Fibroblast of the aortic adventitia (primary cell): ENCODE measurements at places on chromosomes 7 and 10.

DNA sequence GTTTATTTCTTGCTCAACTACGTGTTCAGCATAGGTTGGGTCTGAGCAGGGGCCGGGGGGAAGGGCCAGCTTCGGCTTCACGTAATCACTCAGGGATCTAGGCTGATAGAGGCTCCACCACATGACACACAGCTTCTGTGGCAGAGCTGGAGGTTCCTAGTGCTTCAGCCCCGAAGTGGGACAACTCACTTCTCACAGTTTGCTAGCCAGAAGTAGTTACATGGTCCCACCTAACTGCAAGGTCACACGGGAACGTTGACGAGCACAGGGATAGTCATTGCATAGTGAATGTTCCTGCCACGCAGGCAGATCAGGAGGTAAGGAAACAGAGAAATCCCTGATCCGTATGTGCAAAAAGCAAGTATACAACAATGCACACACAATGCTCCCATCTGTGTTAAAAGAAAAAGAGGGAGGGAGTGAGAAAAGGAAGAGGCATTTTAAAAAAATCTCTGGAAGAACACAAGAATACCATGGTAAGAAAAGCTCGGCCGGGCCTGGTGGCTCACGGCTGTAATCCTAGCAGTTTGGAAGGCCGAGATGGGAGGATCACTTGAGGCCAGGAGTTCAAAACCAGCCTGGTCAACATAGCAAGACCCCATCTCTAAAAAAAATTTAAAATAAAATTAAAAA lies 16.9 kb downstream of the SMURF1 start:
- peak; percentile 77 for DNase-seq

GRCh38 chr7:129875745-129876411 lies 76.9 kb downstream of the UBE2H start:
- DNase-seq = peak; percentile 75

DNA sequence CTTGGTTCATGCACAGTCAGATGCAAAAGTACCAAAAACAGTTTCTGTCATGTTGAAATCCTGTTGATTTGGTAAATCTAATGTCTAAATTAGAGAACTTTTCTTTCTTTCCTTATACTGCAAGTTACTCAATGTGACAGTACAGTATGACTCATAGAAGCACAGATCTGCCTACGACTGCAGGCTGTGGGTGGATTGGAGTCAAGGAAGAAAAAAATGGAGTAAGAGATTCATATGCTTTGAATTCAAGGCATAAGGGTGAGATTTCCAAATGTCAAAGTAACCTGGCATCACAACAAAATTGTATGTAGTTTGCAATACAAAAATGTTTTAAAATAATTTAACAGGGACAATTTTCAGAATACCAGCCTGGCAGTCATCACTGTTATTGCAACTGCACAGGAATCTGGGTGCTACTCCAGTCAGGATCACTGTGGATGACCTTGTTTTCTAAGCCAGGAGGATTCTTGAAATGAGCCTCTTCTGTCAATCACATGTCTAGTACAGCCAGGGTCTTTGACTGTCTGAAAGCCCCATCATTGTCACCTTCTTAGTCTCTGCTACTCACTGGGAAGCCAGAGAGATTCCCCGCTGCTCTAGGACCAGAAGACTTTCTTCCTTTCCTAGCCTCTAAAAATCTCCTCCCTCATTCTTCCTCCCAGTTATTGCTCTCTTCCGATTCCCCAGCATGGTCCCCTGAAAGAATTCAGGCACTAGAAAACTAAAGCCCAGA lies 83.6 kb downstream of the CD36 start:
- peak; percentile 87 for DNase-seq

DNA sequence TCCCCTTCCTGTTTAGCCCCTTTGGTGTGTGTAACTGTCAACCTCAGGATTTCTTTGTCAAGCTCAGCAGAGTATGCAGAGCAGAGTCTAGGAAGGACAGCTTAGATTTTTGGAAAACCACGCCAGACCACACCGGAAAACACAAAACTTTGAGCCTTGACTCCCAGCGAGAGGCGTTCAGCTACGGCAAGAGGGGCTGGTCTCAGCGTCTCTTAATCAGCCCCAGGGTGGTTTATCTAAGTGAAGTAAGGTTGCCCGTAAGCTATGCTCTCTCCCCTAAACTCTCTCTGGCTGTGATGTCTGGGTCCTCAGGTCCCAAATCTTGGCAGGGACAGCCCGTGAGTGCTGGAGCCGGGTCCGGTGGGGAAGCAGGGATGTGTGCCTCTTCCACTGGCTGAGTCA lies 230.9 kb downstream of the KLF6 start:
- DNase-seq = no peak

DNA sequence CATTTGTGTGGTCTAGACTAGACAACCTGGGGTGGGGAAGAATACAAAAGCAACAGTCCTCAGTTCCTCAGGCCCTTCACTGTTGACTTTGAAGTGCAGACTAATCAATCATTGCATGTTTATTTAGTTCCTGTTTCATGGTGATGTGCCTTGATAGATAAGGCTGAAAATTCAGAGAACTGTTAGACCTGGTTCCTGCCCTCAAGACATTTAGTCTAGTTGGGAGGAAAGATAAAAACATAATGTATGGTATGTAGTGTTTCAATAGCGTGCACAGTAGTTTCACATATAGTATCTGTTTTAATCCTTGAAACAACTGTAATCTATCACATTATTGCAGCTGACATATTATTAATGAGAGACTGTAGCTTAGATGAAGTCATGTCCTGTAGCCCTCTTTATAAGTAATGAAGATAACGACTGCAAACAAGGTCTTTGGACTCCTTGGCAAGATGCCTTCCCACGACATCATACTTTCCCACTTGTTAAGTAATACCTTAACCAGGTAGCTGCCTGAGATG lies 124.0 kb downstream of the CELF2 start:
- DNase-seq = no peak

GRCh38 chr10:14603534-14604102 lies 171.1 kb downstream of the FAM107B start:
- DNase-seq = no peak

- no peak for DNase-seq
These were observed 67.9 kb upstream of the ITGB1 start for GRCh38 chr10:33025910-33026309.

- peak; percentile 56 for DNase-seq
These were observed at the start of gene KIAA1217 for GRCh38 chr10:24208661-24209431. Gene KIAA1217, plus strand, starts transcription at chr10:24209138. Its CDS starts 56 bp downstream, at chr10:24209194.

DNA sequence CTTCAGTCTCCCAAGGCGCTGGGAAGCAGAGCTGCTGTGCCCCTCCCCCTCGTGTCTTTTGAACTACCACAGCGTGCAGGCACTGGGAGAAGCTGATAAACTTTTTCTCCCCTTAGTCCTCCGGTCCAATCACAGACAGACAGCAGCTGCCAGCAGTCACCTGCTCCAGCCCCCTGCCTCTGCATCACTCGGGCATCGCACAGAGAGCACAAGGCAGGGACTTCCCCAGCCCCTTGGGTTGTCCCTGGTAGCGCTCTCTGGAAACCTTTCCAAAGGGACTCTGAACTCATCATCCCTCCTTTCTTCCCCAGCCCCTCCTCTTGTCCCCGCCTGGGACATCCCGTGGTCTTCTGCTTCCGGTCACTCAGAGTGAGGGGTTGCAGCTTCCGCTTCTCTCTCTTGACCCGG lies 1.4 kb upstream of the NEUROG3 start:
- DNase-seq = no peak

- DNase-seq = peak; percentile 74
These were observed 1.3 kb upstream of the SCD start for GRCh38 chr10:100345570-100346330.

- no peak for DNase-seq
These were observed 872 bp upstream of the HMX2 start for GRCh38 chr10:123146894-123147634.

GRCh38 chr10:27783660-27784059 lies 38.0 kb upstream of the MKX start:
- no peak for DNase-seq

- no peak for DNase-seq
These were observed 219.9 kb downstream of the TCF7L2 start for GRCh38 chr10:113169853-113170460.

DNA sequence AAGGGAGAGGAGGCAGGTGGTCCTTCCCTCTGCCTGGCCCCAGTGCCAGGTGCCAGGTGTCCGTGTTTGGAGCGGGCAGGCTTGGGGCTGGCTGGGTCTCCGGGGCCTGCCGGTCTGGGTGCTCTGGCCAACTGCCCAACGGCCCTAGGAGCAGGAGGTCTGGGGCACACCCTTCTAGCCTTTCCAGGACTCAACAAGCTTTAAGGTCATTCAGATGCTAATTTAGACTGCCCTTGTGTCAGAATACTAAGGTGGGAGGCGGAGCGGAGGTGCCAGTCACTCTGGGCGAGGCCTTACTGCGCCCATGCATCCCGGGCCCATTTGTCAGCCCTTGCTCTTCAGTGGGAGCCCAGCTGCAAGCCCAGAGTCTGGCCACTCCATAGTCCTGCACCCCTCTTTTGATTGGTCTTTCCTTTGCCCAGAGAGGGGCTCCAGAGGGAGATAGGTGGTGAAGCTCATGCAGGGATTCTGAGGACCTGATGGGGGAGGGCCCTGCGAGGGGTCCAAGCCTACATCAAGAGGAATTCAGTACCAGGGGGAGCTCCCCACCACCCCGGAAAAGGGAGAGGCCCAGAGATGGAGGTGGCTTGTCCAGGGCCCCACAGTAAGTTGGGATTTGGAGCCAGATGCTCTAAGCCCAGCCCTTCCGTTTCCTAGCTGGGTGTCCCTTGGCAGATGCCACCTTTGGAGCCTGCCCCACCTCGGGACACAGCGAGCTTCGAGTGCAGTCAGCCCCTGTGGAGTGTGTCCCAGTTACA lies 1.3 kb downstream of the PGAM2 start:
- no peak for DNase-seq

DNA sequence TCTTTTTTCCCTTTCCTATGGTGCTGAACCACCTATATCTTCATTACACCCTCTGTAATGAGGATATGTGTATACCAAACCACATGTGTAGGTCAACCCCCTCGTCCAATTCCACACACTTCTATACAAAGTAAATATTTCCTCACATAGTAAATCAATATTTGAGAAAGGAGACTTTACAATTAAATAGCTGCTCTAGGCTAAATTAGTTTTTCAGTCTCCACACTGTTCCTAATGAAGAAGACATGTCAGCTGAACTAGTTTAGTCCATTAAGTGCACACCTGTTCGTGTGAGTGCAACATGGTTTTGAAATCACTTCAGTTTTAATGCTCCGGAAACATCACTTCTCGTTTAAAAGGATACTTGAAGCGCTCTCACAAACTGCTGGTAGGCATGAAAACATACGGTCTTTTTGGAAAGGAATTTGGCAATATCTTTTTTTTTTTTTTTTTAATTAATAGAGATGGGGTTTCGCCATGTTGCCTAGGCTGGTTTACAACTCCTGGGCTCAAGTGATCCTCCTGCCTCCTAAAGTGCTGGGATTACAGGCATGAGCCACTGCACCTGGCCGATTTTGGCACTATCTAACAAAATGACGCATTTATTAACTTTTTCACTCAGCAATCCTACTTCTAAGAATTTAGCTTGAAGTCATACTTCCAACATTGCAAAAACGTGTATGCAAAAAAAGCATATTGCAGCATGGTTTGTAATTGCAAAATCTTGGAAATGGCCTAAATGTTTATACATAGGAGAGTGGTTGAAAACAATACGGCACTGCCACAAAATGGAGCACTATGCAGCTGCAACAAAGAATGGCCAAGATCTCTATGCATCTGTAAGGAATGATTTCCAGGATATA lies 2.1 kb upstream of the XRCC2 start:
- DNase-seq = no peak

DNA sequence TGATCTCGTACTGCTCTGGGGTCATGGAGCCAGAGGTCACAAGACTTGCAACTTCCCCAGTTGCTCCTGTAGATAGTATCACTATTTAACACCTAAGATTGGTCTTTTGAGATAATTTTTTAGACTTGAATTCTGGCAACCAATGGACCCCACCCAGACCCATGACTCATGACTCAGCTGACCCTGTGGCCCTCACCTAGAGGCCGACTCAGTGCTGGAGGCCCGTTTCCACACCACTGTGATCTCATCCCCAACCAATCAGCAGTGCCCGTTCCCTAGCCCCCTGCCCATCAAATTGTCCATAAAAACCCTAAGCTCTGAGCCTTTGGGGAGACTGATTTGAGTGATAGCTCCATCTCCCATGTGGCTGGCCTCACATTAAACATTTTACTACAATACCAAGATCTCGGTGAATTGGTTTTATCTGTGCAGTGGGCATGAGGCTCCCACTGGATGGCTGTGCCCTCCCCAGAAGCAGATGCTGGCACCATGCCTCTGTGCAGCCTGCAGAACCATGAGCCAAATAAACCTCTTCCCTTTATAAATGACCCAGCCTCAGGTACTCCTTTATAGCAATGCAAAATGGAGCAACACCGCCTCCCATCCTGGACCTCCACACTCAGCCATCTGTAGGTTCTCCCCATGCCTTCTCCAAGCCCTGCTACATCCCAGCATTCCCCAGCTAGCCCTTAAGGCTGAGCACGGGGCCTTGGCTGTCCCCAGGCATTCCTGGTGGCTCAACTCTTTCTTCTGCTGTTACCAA lies 98.8 kb downstream of the PRKAG2 start:
- DNase-seq = no peak

- no peak for DNase-seq
These were observed 12.6 kb upstream of the FGFR2 start for GRCh38 chr10:121610798-121611323.

DNA sequence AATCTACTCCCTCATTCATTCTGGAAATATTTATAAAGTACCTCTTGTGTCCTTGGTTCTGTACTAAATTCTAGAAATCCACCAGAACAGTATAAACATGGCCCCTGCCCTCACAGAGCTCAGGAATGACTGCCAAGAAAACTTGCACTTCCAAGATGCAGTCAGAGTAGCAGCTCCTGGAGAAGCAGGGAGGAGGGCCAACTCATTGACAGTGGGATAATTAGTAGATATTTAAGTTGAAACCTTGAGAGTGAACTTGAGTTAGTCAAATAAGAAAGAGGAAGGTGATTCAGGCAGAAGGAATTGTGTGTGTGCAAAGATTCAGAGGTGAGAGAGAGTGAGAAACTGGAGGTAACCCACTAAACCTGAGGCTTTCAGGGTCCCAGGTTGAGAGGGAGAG lies 182.2 kb upstream of the INHBA start:
- DNase-seq = peak; percentile 53

GRCh38 chr10:68327889-68328786 lies 3.7 kb upstream of the HNRNPH3 start:
- peak; percentile 77 for DNase-seq

- DNase-seq = no peak
These were observed 1.0 kb upstream of the PSMC2 start for GRCh38 chr7:103346396-103346795.

DNA sequence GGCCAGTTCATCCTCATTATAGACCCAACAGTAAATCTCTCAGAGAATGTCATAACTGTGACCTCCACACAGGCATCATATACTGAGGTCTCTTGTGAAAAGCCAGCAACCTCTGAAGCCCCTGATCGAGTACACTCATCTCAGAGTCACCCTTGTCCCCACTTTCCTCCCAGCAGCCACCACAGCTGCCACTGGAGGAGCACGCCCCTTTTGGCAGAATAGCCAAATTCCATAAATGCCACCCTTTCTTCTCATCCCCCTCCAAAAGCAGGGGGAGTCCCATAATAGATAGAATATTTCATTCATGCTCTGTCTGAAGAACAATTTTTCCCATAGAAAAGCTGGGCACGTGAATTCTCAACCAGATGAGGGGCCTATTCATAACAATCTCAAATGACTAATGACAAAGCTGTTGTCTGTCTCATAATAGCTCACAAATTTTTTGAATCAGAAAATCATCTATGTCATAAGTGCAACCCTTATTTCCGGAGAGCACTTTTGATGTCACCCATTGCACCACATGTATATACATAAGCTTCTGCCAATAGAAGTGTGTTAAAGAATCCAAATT lies 47.4 kb downstream of the SGMS1 start:
- DNase-seq = no peak
